ENCODE measurements at places on chromosomes 6 and 20.

DNA sequence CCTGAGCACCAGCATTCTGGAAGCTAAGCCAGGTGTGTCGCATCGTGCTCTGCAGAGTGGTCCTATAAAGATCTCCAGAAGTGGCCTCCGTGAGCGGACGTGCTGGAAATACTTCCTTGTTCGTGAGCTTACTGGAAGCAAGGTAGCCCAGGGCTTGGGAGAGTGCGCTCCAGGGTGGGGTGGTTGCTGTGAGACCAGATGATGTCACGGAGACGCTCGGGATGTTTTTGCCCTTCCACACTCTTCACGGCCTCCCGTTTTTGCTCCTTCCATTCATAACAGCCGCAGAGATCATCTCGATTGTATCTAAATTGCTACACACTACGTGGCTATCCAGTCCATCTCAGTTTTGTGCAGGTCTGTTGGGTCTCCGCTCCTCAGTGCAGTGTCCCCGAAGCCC, 373.4 kb downstream of the THBS2 start:
- DNase-seq = no peak

- DNase-seq = peak; percentile 45
Measured at GRCh38 chr6:21987501-21987957, 309.3 kb downstream of the PRL start.

DNA sequence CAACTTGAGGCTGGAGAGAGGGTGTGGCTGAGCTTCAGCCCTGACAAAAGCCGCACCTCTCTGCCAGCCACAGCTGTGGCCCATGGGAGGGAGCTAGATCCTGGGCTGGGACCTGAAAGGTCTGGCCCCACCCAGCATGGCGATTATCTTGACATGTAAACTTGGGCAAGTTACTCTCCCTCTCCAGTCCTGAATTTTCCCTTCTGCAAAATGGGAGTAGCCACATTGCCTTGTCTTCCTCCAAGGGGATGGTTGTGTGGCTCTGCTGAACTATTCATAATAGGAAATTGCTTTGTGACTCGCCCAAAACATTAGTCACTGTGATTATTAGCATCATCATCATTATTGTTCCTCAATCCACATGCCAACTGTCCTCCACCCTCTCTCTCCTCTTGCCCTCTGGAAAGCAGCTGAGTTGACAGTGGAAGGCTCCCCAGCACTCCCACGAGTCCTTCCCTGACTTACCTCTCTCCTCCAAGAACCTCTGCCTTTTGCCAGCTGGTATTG, 23.0 kb upstream of the RBPJL start:
- no peak for DNase-seq

DNA sequence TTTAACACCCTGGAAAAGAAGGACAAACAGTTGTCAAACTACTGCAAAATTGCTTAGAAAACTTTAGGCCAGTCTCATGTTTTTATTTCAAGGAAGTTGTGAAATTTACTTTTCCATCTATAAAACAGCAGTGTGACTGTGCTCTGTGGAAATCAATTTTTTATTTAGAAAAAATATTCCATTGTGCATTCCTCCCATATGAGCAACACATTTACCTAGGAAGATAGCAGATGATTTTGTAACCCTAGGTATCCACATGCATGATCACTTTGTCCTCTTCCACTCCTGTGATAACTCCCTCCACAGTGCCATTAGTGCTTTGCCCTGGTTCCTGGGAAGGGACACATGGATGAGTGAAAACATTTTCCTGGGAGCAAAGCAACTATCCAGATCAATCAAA, 70.0 kb upstream of the SHLD1 start:
- DNase-seq = no peak

- DNase-seq = no peak
Measured at GRCh38 chr6:4640139-4640538, 136.1 kb upstream of the CDYL start.

- no peak for DNase-seq
Measured at GRCh38 chr6:106883808-106884262, 90.7 kb downstream of the CD24 start.

DNA sequence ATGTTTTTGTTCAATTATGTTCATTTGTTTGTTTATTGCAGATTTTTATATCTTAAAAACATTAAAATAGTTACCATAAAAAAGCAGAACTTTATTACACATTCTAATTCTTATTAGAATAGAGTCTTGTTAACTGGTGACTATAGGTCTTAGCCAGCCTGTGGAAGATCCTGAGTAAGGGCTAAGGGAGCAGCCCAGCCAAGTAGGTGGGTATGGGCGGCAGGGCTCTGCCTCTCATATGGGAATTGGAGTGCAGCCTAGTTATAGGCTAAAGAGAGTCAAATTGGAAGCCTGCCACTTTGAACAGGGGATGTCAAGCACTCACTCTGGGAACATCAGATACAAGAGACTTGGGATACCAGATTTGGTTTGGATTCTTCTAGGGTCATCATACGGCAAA, 10.5 kb upstream of the HSF2 start:
- DNase-seq = no peak

DNA sequence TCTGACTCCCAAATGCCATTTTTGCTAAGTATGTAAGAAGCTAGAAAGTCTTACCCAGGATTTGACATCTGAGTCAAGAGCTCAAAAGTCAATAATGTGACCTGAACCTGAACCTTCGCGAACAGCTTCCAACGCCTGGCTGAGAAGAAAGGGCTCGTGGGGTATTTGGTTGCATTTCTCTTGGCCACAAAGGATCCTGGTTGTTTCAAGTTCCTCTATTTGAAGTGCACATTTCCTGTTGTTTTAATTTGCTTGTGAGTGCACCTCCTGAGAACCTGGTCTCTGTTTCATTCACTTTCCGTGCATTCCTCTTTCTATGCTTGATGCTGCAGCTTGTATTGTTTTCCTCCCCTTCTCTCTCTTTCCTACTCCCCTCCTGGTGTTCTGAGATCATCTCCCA, 212.5 kb downstream of the FOXA2 start:
- DNase-seq = no peak

GRCh38 chr6:162408826-162409535, 318.6 kb downstream of the PRKN start:
- DNase-seq = no peak

- DNase-seq = no peak
Measured at GRCh38 chr20:35285806-35286076, 1.2 kb upstream of the EIF6 start.

- no peak for DNase-seq
Measured at GRCh38 chr6:36739947-36740817, 42.6 kb downstream of the RAB44 start.

DNA sequence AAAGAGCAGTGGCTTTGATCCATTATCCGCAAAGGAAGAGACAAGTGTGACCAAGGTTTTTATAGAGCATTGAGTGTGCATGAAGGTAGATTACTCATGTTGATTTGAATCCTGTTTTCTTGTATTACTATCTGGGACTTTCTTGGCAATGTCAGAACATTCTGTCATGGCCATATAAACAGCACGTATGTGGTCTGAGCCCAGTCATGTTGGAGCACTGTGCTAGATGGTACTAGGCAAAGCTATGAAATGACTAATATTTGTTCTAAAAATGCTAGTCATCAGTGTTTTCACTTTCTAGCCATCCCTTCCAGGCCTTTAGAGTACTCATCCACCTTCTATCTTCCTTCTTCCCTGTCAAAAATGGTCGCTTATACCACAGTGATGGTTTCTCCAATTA, 278.6 kb upstream of the FLRT3 start:
- DNase-seq = no peak

- DNase-seq = no peak
Measured at GRCh38 chr6:31351401-31352309, 5.3 kb downstream of the HLA-B start.

DNA sequence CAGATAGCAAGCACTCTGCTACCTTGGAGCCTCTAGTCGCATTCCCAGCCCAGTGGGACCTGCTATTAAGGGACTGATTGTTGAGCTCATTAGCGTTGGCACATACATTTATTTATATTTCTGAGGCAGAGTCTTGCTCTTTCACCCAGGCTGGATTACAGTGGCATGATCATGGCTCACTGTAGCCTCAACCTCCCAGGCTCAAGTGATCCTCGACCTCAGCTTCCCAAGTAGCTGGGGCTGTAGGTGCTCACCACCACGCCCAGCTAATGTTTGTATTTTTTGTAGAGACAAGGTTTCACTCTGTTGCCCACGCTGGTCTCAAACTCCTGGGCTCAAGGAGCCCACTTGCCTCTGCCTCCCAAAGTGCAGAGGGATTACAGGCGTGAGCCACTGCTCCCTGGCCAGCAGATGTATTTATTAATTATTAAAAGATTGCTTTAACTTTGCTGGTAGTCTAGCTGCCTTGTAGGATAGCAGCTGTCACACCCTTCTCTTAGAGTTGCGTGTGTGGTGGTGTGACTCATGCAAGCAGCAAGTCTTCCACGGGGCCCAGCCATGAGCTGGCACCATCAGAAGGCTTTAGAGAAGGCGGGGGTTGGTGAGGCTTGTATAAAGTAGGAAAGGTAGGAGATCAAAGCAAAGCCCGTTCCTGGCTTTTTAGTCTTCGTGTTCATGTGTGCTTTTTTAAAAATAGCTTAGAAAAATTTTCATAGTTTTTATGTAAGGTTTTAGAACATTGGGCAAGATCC, 16.5 kb downstream of the ACTR5 start:
- DNase-seq = peak; percentile 63

DNA sequence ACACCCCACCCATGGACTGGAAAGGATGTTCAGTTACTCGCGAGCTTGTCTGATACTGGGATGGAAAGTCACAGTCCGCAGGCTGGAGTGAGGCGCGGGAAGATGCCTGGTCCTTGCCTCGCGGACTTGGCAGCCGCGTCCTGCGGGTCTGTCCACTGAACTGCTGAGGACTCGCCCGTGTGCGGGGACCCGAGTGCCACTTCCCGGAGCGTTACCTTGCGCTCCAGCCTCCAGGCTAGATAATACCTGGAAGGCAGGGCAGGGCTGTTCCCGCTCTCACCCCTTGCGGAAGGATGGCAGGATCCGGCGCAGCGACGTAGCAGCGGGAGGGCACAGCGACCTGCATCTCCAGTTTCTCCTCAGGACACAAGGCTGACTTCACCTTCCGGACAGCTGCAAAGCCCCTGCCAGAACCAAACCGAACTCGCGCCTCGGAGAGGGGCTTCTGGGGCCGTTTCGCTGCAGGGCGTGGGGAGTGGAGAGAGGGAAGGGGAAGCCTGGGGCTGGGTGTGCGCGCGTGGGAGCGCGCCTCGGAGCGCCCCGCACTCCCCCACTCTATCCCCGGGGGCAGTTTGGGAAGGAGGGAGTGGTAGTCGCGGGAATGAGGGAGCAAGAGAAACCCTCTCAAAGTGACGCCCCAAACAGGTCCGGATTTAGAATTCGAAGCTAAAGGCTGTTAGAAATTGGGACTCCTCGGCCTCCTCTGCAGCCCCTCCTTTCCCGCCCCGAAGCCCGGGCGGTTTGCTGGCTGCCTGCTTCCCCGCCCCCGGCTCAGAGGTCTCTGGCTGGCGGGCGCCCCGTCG, at the start of gene KCNQ5:
KCNQ5 (plus strand) TSS at position 774 of the 803 bp plus-strand sequence.
- DNase-seq = no peak

- DNase-seq = no peak
Measured at GRCh38 chr20:61731363-61732181, 334.1 kb downstream of the TAF4 start.

GRCh38 chr6:46501136-46502089, 10.2 kb upstream of the RCAN2 start:
- DNase-seq = no peak

GRCh38 chr20:63452821-63453523, 19.5 kb downstream of the KCNQ2 start:
- no peak for DNase-seq

GRCh38 chr20:59776059-59776603, 157.3 kb downstream of the SYCP2 start:
- no peak for DNase-seq

GRCh38 chr6:160795721-160796120, 93.7 kb downstream of the PLG start:
- DNase-seq = no peak

DNA sequence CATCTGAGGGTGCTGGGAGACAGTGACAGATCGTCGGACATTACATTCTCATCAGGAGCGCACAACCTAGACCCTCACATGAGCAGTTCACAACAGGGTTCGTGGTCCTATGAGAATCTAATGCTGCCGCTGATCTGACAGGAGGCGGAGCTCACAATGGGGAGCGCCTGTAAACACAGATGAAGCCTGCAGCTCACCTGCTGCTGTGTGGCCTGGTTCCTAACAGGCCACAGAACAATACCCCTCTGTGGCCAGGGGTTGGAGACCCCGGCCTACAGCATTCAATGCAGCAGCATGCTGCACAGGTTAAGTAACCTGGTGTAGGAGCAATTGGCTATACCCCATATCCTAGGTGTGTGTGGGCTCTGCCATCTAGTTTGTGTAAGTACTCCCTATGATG, 19.5 kb downstream of the ANKRD60 start:
- no peak for DNase-seq

DNA sequence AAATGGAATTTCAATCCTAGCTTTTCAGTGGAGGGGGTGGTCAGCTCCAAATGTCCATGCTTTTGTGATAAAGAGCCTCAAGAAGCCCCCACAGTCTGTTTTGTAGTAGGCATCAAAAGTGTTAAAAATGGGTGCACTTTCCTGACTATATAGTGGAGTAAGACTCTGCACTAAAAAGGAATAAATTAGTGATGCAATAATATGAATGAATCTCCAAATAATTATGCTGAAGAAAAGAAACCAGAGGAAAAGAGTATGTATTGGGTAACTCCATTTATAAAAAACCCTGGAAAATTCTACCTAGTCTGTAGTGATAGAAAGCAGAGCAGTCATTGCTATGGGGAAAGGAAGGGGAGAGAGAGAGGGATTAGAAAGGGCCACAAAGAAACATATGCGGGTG, 310.4 kb upstream of the SUPT3H start:
- no peak for DNase-seq

DNA sequence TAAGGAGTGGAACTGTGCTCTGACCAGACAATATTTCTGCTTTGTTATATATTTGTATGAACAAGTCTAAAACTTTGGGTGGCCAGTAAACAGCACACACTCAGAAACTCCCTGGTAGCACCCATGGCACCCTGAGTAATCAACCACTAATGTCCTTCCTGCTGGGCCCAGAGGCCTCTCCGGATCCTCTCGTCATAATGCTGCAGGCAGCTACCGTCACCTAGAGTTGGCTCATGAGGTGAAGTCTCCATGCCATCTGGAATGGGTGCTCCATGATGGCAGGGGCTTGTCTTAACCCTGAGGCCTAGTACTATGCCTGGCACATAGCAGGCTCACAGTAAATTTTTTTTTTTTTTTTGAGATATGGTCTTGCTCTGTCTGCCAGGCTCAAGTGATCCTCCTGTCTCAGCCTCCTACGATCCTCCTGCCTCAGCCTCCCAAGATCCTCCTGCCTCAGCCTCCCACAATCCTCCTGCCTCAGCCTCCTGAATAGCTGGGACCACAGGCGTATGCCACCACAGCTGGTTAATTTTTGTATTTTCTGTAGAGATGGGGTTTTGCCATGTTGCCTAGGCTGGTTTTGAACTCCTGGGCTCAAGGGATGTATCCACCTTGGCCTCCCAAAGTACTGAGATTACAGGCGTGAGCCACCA, 3.0 kb upstream of the SDCBP2 start:
- no peak for DNase-seq

Measured in fibroblast of the conjunctiva (primary cell).